ENCODE measurements at places on chromosomes 11 and 22.

DNA sequence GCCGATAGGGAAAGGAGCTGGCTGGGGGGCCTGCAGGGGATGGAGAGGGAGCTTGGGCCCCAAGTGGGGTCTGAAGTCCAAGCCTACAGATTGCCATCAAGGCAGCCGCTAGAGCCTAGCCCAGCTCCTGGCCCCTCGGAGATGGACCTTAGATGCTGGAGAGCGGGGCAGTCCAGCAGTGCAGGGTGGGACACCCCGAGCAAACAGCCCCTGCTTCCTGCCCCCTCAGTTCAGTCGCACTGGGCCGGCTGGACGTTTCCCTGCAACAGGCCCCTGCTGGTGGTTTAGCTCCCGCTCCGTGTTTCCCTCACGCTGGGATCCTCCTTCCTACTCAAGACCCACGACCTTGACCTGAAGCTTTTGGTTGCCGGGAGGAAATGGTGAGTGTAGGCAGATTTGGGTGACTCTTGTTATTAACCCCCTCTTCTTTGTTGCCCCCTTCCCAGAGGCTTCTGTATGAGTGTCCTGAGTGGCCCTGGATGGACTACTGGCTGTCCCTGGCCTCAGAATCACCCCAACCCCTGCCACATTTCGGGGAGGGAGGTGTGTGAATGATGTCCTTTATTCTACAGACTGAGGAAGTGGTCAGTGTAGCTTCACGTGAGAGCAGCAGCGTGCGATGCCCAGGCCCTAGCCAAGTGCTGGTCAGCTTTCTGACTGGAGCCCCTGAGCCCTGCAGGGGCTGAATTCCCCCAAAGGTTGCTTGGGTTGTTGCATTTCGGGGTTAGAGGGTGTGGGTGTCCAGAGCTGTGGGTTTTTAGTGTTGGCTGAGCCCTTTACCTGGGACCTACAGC is 2.7 kb downstream of the ST3GAL4 start:
- no peak for DNase-seq

DNA sequence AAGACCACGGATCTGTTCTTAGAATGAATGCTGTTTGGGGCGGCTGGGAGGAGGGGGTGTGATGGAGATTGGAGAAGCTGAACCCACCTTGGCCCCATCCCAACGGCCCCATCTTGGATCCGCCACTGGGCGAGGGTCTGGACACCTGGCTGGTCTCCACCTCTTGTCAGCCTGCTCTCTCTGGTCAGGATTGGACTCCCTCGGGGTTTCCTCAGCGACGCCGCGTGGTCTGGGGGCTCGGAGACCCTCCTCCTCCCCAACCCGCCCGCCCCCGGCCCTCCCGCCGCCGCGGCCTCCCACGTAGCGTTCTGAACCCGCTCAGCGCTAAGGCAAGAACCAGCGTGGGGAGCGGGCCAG is 4.3 kb upstream of the FLI1 start:
- DNase-seq = peak; percentile 51

DNA sequence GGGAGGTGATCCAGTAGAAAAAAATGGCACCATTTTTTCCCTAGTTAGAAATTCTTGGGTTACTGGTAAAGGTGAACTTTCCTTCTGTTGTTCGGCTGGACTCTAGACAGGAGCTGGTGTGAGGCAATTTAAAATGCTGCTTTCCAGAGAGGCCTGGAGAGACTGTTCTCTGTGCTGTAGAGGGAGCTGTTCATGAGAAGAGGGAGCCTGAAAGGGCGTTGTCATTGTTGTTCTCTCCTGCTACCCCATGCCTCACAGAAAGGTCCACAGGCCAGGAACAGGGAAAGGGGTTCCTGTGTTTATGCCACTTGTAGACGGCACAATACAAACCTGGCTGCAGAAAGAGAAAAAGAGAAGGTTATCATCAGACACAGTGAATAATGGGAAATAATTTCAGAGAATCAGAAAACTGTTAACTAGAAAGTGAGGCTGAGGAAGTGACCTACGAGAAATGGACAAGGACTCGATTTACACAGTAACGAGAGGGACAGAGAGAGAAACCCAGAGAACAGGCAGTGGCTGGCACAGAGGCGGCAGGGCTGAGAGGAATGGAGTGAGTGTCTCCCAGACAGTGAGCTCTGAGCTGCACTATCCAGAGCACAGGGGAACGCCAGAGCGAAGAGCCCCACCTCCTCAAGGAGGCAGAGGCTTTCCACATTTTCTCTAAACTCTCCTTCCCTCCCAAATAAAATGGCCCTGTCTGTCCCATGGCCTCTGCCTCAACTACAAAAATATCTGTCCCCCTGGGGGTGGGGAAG is 109.2 kb downstream of the RRM1 start:
- peak; percentile 64 for DNase-seq

GRCh38 chr11:34792814-34793258 is 123.3 kb downstream of the APIP start:
- DNase-seq = peak; percentile 46

DNA sequence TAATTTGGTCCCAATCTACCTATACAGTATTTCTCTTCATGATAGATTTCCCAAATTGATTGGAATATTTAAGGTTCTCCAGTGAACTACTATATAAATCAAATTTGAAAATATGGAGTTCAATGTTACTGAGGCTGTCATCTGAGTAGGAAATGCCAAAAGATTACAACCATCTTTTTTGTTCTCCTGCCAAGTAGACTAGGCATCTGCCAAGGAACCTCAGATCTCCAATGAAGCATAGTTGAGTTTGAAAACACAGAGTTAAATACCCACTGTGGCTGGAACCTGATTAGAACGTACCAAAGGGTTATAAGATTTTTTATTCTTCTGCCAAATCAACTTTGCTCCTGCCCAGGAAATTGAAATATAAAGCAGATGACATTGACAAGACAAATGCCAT is 330.9 kb downstream of the CNTN5 start:
- no peak for DNase-seq

GRCh38 chr11:88383447-88383846 is 45.9 kb upstream of the CTSC start:
- no peak for DNase-seq

DNA sequence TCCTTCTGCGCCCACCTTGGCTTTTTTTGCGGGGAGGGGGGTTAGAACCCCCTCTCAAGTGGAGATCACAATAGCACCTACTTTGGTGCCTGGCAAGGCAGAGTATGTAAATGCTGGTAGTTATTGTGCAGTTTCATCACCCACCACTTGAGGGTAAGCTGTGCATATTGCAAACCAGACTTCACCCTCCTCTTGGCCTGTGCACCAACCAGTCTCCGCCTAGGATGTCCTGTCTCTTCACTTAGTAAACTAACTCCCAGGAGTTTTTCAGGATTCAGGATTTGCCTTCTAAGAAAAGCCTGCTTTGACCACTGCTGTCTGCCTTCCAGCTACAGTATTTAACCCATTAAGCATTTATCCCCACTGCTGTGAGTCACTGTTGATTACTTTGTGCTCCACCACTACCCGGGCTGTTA is 2.0 kb upstream of the UBXN1 start:
- DNase-seq = peak; percentile 51

DNA sequence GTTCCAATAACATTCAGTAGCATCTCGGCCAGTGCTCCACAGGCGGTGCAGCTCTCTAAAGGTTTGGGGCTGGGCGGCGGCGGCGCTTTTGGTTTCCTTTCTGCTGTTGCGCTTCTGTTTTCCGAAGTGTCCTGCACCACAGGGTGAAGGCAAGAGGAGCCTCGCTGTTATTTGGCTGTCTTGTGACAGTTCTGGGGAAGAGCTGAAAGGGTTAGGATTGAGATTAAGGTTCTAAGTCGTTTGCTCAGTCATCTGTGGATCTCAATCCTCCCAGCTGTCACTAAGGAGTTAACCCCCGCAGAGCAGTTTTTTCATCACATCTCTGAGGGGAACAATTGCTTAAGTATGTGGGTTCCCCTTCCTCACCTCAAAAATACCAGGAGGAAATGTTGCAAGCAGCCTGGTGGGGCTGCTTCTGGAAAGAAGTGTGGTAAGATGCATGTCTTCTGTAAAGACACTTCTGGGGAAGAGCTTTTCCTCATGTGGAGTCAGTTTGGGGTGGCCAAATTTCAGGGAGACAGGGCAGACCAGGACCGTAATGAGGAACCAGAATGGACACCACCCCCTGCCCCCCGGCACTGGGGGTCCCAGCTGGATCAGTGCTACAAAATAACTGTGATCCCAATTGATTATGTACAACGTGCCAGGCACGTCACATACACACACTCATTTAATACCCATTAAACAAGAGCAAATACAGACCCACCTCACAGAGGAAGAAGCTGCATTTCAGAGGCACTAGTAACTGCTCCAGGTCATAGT is 14.2 kb downstream of the TMEM121B start:
- peak; percentile 16 for DNase-seq

GRCh38 chr11:110077346-110077745 is 15.8 kb upstream of the ZC3H12C start:
- no peak for DNase-seq

GRCh38 chr11:6497069-6497839 is at the start of gene DNHD1:
Gene DNHD1 (plus strand): TSS chr11:6497280. CDS start chr11:6498216, 936 bp downstream.
- DNase-seq = peak; percentile 16

DNA sequence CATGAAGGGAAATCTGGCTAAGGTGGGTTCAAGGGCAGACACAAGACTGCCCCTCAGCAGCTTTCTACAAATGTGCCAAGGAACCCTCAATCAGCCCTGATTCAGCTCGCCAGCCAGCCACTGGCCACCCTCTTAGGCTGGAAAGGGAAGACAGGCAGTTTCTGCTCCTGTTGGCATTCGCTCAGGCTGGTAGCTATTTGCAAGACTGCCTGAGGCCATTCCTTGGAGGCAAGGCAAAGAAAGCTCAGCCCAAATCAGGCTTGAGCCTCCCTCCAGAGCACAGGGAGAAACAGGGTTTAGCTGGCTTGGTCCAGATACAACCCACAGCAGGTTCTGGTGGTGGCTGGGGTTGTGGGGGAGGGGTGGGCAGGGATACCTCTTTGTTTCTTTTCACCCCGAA is 19.2 kb downstream of the TP53I11 start:
- peak; percentile 42 for DNase-seq

DNA sequence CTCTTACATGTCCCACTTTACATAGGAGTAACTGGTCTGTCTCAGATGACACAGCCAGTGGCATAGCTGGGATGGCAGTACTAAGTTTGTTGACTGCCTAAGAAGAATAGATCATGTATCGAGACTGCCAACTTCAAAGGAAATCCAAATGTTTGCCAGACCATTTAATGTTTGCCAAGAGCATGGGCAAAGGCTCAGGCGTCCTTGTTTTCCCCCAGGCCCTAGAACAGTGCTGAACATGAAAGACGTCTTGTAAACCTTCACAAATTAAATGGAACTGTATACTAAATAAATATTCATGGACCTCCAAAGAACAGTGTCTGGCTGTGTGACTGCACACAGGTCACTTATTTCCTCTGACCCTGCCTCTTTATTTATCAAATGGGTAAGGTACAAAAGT is 234.7 kb upstream of the CCDC90B start:
- no peak for DNase-seq

- DNase-seq = no peak
Observed at GRCh38 chr22:27107824-27108223, 450.4 kb downstream of the MIAT start.

GRCh38 chr11:18011633-18012032 is 1.2 kb downstream of the SERGEF start:
- DNase-seq = peak; percentile 15

DNA sequence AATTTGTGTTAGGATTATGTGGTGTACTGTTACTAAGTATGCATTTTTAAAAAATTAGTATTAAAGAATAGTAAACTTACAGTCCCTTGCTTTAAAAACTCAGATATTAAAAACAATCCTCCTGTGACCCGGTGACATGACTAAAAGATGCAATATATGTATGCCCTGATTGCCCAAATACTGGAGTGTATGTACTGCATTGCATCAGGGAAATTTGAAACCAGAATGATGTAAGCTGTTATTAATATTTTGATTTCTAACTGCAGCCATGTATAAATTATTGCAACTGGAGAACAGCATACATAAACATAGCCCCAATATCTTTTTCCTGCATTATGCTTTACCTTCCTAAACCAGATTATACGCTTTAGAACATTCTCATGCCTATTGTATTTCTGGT is 3.7 kb upstream of the HSPA8 start:
- DNase-seq = no peak

DNA sequence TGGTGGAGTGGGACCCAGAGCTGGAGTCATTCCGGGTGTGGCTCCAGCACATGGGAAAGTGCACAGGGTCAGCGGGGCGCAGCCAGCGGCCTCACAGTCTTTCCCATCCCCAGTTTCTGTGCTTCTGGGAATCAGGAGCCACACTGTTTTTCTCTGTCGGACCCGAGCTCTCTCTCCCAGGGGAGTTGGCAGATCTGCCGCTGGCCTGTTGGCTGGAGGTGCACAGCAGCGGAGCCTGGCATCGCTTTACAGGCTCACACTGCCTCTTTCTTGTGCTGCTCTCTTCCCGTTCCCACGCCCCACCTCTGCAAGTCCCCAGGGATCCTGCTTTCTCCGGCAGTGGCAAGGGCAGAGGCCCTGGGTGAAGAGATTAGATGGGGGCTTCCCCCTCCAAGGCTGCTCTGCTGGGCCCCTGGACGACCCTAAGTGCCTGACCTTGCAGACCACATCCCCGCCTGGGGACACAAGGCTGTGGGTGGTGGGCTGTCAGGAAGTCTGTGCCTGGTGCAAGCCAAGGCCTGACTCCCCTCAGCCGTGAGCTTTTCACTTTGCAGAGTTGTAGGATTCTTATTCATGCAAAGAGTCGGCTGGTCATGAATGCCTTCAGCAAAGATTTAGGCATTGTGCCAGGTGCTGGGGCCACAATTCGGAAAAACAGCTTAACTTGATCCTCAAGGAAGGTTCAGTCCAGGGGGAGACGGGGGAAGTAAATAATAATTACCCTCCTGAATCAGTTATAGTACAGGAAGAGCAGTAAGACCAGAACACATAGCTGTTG is 116.3 kb downstream of the TIMP3 start:
- peak; percentile 6 for DNase-seq

GRCh38 chr22:44363013-44363979 is 50.5 kb upstream of the SHISAL1 start:
- no peak for DNase-seq

DNA sequence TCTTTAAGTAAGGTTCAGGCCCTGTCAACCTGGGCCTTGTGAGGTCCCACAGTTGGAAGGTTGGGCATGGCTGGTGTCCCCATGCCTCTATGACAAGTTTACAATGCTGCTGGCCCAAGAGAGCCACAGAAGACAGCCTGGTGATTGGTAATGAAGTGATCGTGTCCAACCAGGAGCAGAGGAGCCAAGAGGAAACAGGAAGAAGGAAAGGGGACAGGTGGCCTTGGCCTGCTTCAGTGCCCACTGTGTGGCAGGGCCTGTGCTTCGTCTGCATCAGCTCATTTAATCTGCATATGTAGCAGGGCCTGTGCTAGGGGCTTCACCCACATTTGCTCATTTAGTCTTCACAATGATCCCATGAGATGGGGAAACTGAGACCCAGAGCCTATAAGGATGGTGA is 42.1 kb upstream of the CSNK2A3 start:
- no peak for DNase-seq

DNA sequence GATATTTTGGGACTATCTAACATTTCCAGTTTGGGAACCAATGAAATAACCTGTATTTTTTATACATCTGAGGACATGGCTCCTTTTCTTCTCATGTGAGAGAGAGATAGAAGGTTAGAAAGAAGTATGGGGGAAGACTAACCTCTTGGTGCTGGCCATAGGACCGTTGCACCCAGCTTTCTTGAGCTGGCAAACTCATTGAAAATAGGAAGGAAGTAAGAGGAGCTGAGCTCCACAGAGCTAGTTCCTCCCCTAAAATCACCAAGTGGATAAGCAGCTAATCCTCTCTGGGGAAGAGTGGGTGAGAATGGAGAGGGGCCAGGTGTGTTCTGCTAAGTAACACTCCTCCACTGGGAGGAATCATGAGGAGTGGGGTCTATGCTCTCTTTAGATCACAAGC is 387.4 kb upstream of the CADM1 start:
- no peak for DNase-seq

- DNase-seq = no peak
Observed at GRCh38 chr22:35686298-35686697, 31.4 kb upstream of the APOL5 start.

All from neural progenitor cell (in vitro differentiated cells).